NCI-H2081 (cell line): ENCODE measurements at places on chromosomes 12 and 14.

GRCh38 chr12:45232756-45233372, 17.0 kb downstream of the ANO6 start:
- no peak for DNase-seq

GRCh38 chr12:102970780-102971179, 13.3 kb downstream of the ASCL1 start:
- DNase-seq = no peak

- DNase-seq = no peak
Observed at GRCh38 chr14:71130491-71131179, 223.4 kb downstream of the PCNX1 start.

- no peak for DNase-seq
Observed at GRCh38 chr12:3117591-3118015, 40.4 kb downstream of the TSPAN9 start.

DNA sequence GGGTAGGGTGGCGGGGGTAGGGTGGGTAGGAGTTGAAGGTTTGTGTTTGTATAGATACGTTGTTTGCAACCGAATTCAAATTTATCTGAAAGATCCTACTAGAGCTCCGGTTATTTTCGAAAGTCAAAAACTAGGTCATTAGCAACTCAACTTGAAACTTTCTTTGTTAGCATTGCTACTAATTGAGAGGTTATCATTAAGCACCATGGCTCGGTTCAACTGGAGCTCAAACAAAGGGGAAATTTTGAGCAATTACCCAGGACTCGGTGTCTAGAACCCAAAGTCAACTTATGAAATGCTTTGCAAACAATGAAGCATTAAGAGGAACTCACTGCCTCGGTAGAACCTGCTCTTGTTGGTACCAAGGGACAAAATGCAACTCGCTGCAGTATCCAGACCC, 207.7 kb downstream of the BCAT1 start:
- DNase-seq = no peak

GRCh38 chr14:68286667-68287066, 467.1 kb downstream of the RAD51B start:
- no peak for DNase-seq

- peak; percentile 81 for DNase-seq
Observed at GRCh38 chr14:92960706-92961566, 38.0 kb downstream of the CHGA start.

- DNase-seq = no peak
Observed at GRCh38 chr12:67922245-67922644, 67.0 kb upstream of the IFNG-AS1 start.

DNA sequence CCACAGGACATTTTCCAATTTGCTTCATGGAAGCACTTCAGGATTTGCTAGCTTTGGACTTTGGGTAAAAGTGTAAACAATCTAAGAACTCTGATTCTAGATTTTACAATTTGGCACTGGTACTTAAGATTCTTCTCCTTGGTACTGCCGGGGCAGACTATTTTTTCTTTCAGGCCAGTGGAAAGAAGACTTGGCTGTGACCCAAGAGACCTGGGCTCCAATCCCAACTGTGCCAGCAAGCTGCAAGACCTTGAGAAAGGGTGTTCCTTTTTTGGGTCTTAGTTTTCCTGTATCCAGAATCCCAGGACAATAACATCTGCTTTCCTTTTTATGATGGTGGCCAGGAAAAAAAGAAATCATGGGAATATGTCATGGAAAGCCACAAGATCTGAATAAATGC, 148.1 kb upstream of the CRY1 start:
- peak; percentile 12 for DNase-seq

DNA sequence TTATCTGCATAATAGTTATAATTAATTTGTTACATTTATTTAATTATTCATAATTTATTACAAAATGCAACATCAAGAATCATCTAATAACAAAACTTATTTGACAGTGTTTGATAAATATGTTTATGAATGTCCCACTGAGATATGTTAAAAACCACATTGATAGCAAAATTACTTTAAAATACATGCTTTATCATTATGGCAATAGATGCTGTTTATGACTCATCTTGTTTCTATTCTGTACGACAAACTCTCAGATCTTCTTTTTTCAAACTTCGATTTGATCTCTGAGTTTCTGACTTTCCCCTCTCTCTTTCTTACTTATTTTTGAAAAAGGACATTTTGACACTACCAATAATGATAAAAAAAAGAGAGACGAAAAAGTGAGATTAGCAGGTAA, 56.8 kb upstream of the LRRK2 start:
- no peak for DNase-seq

DNA sequence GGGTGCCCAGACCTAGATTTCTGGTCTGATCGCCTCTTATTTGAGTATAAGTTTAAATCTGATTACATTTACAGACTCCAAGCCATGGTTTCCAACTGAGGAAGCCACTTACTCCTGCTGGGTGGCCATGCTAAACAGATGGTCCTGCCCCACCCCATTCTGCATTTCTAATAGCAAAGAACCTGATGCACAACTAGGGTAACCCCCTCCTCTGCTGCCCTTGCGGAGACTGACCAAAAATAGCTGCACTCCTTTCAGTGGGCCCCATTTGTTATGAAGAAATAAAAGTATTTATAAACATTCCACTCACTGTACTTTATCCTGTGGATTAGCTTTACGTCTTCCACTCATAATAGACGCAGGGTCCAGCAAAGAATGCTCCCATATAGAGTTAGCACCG, 6.8 kb downstream of the GIT2 start:
- no peak for DNase-seq

DNA sequence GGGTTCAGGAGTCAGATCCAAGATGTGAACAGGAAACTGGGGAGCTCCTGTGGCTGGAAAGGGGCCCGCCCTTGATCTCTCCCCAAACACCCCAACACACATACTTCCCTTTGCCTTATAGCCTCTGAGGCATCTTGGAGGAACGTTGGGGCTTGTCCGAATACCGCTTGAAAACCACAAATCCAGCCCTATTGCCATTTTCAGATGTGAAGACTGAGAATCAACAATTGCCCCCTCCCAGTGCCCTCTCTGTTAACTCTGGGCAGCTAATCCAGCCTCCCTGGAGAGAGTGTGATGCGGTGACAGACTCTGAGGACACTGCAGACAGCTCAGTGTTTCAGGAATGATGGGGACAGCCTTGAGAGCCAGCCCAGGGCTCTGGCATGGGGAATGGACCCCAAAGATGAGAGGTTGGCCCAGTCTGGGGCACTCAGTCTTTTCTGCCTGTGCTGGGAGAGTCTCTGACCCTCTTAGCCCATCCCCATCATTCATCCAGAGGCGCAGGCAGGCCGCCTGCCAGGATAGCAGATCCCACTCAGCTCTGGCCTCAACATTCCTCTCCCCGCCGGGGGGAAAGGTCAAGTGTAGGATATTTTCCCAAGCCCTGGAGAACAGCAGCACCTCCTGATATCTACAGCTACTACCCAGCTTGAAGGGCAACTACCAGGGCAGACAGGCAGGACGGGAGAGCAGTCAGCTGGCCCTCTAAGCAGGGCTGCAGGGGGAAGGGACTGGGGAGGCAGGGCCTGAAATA, 24.6 kb upstream of the LTBP2 start:
- DNase-seq = no peak

DNA sequence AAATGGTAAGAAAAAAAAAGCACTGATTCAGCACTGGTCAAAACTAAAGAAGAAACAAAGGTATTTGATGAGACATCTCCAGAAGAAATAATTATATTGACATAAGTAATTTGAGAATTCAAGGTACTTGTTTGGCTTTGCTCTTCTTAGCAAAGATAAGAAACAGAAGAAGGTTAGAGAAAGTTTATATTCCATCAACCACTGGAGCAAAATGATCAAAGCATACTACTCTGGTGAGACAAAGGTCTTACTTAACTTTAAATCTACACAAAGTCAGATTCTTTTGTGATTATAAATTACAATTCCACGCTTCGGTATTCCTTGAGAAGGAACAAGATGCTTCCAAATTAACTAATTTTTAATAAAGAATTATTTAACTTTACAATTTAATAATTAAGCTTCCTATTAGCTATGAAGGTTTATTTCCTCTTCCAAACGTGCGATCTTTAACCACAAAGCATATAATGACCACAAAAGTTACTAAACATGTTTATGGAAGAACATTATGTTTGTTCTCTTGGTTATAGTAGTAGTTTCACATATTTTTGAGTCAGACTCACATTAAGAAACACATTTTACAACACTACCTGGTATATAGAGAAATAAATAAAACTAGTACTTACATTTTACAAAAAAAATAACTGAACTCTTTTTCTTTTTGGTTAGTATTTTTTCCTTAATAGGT, 53.4 kb downstream of the METTL25 start:
- no peak for DNase-seq

- DNase-seq = no peak
Observed at GRCh38 chr12:14471497-14471896, 96.2 kb downstream of the PLBD1 start.

DNA sequence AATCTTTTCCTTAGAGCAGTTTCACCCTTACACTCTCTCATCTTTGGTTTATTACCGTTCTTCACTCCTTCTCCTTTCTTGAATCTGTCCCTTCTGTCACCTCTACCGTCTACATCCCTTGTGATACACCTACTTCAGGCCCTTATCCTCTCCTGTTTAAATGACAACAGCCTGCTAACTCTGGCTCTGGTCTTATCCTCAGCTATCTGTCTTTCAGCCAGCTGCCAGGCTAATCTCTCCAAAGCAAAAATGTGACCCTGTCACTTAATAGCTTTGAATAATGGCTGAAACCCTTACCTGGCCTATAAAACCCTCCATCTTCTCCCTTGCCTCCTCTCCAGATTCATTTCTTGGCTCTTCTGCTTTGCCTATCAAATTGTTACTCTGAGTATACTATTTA, 32.3 kb downstream of the BEST3 start:
- DNase-seq = no peak

- DNase-seq = peak; percentile 65
Observed at GRCh38 chr14:81164167-81164774, 56.5 kb downstream of the GTF2A1 start.

- DNase-seq = peak; percentile 57
Observed at GRCh38 chr14:91284791-91285548, 40.5 kb upstream of the GPR68 start.

DNA sequence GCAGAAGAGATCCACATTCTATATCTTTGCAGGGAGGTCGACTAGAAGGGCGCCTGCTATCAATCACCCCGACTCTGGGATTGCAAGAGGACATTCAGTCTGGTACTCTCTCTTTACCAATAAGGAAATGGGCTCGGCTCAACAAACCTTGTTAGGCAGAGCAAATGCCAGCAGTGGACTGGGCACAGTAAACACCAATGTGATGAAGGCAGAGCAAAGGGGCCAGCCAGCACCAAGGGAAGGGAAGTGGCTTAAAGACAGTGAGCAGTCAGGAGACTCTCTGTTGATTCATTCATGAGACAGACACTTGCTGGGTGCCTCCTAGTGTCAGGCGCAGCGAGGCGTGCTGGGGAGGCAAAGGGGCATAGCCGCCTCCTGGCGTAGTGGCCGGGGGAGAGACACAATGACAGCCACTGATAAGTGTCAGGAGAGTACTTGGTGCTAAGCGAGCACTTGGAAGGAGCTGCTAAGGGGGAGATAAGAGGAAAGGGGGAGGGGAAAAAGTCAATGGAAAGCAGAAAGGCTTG, 34.1 kb downstream of the TMCC3 start:
- no peak for DNase-seq

GRCh38 chr12:4011597-4011996, 138.4 kb upstream of the PARP11 start:
- DNase-seq = no peak

DNA sequence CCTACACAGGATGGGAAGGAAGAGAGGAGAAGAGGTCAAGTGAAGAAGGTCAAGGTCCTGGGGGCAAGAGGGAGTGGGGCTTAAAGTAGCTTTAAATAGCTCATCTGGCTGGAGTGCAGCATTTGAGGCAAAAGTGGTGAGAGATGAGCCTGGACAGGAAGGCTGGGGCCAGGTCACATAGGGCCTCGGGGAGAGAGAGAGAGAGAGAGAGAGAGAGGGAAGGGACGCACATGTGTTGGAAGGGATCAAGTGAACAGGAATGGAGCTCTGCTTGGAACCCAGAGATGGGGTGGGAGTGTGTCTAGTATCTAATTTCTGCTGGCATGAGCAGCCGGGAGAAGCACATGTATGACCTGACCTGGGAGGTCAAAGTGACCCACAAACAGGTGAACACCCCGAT, 407.5 kb downstream of the MED13L start:
- DNase-seq = no peak

- no peak for DNase-seq
Observed at GRCh38 chr12:31950088-31950487, 9.1 kb upstream of the RESF1 start.

DNA sequence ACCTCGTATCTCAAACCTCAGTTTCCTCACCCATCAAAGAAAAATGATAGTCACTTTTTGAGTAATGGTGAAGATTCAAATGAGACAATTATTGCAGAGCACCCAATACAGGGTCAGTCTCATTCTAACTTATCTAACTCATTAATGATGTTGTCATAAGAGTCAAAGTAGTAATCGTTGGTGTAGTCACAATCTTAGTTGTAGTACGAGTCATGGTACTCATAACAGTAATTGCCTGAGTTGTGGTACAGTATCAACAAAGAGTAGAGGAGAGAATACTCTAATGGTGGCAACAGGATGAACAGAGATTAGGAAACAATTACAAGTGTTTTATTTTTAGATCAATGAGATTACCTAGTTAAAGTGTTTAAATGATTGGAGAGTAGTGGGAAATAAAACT, 93.6 kb upstream of the TMTC2 start:
- DNase-seq = no peak

GRCh38 chr12:29025937-29026336, 123.1 kb upstream of the FAR2 start:
- DNase-seq = no peak

- no peak for DNase-seq
Observed at GRCh38 chr14:79062226-79062625, 892.1 kb downstream of the NRXN3 start.

GRCh38 chr12:123115409-123116121, 35.3 kb downstream of the PITPNM2 start:
- no peak for DNase-seq

DNA sequence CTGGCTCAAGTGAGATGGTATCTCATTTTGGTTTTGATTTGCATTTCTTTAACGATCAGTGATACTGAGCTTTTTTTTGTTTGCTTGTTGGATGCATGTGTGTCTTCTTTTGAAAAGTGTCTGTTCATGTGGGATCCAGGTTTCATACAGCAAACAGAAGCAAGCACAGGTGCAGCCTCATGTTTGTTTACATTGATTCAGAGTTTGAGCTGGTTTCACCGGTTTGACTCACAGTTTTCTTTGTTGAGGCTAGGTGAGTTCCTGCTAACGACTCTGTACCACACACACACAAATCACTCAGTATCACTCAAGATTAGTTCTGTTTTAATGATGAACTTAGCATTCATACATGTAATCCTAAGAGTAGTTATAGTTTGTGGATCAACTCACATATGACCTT, 3.7 kb downstream of the OR10G2 start:
- no peak for DNase-seq
